ENCODE measurements at places on chromosomes 6 and 20.

DNA sequence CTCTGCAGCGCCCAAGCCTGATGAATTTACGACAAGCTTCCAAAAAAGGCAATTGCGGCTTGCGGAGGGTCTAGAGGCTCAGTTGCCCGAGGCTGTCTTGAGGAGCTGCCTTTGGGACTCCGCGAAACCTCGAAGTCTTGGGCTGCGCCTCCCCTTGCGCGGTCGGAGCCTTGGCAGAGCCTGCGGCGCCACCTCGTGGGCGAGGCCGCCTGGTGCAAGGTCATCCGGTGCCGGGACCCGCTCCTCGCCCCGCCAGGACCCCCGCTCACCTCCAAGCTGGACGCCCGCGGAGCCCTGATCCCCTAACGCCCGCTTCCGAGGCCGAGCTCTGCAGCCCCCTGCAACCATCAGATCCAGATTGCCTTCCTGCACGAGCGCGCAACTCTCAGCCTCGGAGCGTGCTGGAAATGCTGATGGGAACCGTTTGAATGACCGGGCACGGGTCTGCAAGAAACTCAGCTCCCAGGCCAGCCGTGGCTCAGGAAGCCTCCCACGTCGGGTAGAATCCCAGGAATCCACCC, 14.9 kb upstream of the FAM210B start:
- DNase-seq, result peak; percentile 36

DNA sequence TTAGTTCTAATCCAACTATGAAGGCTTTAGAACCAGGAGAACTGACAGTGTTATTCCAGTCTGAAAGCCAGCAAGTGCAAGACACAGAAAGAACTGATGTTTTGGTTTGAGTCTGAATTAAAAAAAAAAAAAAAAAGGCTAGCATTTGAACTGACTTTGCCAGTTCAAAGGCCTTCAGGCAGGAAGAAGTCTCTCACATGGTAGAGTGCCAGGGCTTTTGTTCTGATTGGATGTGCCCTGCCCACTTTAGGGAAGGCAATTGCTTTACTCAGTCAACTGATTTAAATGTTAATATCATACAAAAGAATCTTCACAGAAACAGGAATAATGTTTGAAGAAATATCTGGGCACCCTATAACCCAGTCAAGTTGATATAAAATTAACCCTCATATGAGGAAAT, 212.2 kb downstream of the HIVEP2 start:
- DNase-seq, result no peak

GRCh38 chr6:8633762-8634161, 198.4 kb upstream of the SLC35B3 start:
- no peak for DNase-seq

DNA sequence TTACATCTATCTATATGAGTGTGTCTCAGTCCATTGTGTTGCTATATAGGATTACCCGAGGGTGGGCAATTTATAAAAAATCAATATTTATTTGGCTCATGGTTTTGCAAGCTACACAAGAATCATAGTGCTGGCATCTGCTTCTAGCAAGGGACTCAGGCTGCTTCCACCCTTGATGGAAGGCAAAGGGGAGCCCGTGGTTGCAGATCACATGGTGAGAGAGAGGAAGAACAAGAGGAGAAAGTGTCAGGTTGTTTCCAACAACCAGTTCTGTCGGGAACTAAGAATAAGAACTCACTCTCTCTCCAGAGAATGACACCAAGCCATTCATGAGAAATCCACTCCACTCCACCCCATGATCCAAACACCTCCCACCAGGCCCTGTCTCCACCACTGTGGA, 48.2 kb upstream of the TENT5A start:
- no peak for DNase-seq

DNA sequence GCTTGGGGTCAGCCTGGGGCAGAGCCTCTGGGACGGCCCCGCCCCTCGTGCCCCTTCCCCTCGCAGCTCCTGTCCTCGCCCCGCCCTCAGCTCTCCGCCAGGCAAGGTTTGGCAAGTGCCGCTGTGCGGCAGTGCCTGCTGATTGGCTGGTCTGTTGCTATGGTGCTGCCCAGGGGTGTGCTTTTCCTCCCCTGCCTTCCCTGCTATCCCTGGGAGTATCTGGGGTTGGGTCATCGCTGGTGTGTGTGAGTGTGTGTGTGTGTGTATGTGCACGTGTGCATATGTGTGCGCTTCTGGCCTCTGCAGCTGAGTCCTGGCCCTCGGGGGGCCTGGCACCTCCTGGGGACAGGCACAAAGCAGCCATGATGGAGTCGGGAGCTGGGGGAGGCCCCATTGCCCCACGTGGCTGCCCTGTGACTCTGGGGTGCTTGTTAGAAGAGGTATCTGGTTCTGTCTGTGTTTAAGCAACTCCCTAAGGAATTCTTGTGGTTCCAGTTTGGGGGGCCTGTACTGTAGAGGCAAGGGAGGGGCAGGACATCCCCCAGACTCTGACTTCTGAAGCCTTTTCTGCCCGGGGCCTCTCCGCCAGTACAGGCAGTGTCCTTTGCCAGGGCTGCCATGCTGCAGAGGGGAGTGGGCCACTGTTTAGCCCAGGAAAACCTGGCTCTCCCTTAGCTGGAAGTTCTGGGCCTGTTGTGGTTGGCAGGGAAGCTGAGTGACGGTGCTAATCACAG, 6.9 kb downstream of the RTEL1 start:
- no peak for DNase-seq

DNA sequence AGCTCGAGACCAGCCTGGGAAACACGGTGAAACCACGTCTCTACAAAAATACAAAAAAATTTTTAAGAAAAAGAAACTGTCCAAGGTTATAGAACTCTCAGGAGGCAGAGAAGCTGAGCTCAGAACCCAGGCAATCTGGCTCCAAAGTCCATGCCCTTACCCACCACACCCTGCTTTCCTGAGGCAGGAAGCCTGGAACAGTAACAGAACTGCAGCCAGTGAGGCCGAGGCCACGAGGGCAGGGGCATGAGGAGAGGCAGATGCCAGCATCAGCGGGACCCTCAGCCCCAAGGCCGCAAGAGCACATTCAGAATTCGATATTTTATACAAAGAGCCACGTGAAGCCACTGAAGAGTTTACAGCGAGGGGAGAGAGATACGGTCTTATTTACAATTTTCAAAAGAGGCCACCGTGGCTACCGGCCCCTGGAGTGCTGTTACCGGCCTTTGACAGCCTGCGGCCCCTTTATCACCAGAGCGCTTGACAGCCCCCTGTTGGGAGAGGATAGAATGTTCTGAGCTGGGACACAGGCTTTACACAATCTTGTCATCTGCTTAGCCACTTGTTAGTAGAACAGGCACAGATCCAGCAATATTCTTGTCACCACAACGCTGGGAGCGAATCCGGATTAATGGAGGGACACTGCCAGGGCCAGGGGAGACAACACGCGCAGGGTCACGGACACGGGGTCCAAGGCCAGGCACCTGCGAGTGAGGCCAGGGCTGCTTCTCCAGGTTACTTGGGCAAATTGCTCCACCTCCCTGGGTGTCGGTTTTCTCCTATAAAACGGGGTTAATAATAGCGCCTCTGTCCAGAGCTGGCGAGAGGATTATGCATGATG, 5.6 kb downstream of the SPATA2 start:
- no peak for DNase-seq
